ENCODE measurements at places on chromosomes 2 and 18.

DNA sequence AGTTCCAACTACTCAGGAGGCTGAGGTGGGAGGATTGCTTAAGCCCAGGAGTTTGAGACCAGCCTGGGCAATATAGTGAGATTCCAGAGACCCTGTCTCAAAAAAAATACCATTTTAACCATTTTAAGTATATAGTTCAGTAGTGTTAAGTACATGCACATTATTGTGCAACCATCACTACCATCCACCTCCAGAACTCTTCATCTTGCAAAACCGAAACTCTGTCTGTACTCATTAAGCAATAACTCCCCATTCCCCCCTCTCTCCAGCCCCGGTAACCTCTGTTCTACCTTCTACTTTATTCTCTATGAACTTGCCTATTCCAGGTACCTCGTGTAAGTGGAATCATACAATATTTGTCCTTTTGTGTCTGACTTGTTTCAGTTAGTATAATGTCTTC, 86.4 kb downstream of the GFPT1 start:
- DNase-seq = no peak

DNA sequence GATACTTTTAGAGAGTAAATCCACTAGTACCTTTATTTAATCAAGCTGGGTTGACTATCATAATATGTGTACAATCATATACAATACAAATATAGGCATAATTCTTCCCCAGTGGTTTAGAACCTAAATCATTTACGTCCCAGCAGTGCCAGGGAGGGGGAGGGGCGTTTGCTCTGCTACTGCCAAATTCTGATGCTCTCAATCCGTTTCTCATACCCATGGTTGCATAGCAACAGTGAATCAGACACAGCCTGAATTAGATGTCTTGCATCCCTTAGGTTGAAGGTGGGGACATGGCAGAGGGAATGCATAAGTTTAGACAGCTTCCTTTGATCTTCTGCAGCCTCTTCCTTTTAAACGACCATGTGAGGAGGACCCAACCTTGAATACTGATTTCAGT, 135.4 kb downstream of the ABCA12 start:
- no peak for DNase-seq

DNA sequence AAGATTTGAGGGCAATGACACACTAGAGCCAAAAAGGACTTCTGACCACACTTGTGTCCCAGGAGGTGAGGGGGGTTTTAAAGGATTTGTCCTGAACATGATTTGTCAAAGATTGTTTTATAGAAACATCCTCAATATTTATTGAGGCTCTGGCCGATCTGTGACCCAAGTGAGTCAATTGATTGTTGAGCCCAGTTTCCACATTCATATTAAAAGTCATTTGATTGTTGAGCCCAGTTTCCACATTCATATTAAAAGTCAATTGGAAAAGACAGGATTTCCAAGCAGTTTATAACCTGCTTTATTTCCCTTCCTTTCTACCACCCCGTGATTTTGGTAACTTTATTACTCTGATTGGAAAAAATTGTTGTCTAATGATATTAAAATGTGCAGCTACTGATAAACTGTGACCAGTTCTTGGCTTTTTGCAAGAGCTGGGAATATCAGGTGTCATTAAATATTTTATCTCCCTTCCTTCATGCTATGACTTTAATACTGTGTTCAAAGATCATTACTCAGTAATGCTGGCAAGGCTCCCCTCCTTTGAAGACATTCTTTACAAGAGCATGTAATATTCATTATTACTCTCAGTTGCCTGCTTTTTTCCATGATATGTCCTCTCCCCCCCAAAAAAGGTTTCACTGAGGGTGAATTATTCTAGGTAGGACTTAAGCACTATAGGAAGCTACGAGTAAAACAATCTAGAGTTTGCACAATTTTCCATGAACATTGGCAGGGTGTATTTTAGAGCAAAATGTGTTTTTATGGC, 75.3 kb downstream of the HRH4 start:
- DNase-seq = no peak

- DNase-seq = no peak
Measured at GRCh38 chr2:240782886-240783818, 36.9 kb downstream of the KIF1A start.

DNA sequence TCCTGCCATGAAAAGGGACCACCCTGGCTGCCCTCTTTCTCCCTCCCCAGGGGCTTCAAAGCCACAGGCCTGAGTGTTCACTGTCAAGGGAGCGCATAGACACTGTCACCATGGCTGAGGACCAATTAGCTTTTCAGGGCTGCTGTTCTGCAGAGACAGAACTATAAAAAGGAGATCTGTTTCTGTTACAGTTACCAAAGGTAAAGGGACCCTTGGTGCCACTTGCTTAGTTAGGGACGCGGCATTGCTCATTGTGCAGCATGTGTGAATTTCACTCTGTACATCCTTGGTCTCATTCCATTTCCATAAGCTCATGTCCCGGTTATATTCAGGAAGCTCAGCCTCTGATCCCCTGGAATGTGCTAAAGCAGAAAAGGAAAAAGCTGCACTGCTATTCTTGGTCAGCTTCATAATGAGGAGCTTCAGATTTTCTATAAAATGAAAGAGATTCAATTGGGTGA, 55.5 kb upstream of the RNF152 start:
- DNase-seq = no peak

- DNase-seq = no peak
Measured at GRCh38 chr18:48541026-48541746, 2.4 kb downstream of the CTIF start.

GRCh38 chr2:17429130-17429529, 89.1 kb downstream of the RAD51AP2 start:
- no peak for DNase-seq

DNA sequence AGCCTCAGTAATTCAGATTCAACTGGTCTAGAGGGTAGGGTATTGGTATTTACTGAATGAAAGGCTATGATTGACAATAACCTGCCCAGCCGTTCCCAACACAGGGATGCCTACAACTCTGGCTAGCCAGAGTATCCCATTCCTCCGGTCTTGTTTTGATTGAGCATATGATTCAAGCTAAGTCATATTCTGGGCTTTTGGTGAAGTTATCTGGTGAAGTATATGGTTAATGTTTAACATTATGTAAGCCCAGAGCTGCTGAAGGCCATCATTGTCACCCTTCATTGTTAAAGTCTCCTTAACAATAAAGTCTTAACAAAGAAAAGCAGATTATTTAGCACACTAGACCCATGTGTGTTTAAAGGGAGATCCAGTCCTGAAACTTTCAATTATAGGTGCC, 152.6 kb downstream of the EXOC6B start:
- DNase-seq = no peak

DNA sequence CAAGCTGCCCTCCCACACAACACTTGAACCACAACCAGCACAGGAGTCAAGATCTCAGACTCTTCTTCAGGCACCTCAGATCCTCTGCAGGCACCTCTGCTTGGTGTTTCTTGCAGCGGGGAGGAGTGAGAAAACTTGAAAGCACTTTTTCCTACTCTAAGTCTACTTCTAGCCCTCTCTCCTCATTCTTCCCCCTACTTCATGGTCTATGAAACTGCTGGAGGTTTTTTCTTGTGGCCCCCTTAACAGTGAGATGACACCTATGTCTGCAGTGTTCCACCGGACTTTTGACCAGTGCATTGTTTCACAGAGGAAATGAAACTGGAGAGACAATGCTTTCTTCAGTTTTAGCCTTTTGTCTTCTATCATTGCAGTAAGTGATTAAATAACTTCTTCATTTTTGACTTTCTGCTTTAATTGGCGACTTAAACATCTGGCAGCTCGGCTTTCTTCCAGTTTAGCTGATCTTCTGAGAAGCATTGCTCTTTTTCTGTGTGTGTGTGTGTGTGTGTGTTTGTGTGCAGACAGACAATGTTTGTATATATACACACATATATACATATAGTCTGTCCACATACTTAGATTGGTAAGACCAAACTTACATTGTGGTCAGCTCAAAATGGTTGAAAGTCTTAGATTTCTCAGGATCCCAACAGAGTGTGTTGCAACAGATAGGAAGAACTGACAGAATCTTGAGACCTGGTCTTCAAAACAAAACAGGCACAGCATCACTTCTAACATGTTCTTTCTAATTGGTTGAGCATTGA, 1474.0 kb upstream of the TMEFF2 start:
- no peak for DNase-seq

GRCh38 chr18:5961828-5962150, 66.5 kb upstream of the TMEM200C start:
- no peak for DNase-seq
